ENCODE measurements at places on chromosomes 6 and 20.

DNA sequence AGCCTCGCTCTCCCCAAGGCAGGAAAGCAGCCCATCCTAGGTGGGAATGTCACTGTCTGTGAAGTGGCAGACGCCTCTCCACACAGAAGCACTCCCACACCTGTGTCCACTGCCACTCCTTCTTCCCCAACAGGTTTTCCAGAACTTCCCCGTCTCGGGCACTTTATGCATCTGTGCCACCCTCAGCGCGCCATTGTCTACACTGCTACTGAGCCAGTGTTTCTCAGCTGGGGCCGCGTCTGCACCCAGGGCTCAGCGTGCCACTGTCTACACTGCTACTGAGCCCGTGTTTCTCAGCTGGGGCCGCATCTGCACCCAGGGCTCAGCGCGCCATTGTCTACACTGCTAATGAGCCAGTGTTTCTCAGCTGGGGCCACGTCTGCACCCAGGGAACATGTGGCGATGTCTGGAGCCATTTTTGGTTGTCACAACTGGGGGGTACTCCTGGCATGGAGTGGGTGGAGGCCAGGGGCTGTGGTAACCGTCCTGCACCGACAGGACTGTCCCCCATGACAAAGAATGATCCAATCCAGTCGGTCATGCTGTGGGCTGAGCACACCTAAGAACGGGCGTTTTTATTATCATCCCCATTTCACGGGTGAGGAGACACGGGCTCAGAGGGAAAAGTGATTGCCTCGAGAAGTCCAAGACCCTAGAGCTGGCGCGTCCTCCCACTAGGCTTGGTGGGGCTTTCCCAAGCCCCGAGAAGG, 41.7 kb upstream of the ZBP1 start:
- no peak for DNase-seq

DNA sequence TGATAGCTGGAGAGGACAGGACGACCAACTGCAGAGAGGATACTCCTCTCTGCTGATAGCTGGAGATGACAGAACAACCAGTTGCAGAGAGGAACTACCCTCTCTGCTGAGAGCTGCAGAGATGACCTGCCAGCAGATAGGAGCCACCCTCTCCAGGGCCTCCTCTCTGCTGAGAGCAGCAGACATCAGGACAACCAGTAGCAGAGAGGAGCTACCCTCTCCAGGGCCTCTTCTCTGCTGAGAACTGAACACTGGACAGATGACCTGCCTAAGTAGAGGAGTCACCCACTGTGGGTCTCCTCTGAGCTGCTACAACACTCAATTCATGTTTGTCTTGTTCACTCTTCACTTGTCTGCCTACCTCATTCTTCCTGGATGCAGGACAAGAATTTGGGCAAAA, 27.3 kb upstream of the ZBTB24 start:
- DNase-seq, result no peak

GRCh38 chr6:121548131-121548530, 112.7 kb downstream of the GJA1 start:
- DNase-seq, result no peak

- no peak for DNase-seq
Measured at GRCh38 chr6:151186306-151186705, 53.5 kb upstream of the AKAP12 start.

GRCh38 chr20:45016089-45016671, 49.9 kb downstream of the STK4 start:
- DNase-seq, result no peak

- no peak for DNase-seq
Measured at GRCh38 chr6:39312912-39313525, 1.2 kb downstream of the KCNK17 start.

GRCh38 chr6:44658571-44658970, 271.1 kb downstream of the CDC5L start:
- no peak for DNase-seq

DNA sequence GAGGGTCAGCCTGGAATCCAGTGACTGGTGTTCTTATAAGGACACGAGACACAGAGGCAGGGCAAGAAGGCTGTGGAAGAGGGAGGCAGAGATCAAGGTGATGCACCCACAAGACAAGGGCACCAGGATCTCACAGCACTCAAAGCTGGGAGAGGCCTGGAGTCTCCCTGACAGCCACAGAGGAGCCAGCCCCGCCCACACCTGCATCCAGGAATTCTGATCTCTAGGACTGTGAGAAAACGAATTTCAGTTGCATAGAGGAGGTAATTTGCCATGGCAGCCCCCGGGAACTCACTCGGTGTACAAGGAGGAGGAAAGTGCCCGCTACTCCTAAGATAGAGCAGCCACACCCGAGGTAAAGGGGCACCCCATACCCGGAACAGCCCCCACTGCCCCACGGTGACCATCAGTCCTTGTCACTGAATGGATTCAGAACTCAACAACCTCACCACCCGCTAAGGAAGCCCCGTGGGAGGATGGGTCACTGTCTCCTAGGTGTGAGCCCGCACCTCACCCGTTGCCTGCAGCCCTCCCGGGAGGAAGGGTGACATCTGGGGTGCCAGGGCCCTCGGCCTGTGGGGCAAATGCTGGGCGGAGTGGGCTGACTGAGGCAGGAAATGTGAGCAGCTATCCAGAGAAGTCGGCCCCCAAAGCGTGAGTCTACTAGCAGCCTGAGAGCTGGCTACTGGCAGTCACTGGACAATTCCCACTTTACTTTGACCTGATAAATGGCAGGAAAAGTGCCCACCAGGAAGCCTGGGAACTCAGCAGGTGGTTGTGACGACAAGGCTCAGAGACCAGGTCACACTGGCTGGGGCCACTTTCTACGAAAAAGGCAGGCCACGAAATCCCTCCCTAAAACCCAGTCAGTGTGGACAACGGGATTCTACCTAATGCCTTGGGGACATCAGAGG, 22.4 kb downstream of the DLL1 start:
- no peak for DNase-seq

GRCh38 chr20:42836339-42836738, 353.4 kb downstream of the PTPRT start:
- DNase-seq, result no peak

DNA sequence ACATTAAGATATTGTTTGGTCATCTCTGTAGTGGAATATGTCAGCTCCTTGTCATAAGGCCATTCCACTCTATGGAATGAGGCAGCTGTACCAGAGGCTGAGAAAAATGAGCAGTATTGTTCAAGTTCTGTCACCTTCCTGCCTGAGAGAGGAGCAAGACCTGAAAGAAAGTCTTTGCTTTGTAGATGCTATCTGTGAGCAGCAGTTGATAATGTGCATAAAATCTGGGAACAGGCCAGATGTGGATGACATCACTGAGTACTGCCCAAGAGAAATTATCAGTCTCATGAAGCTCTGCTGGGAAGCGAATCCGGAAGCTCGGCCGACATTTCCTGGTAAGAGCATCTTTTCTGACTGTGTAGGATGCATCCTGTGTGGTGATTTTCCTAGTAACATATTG, 16.8 kb downstream of the RIPK1 start:
- no peak for DNase-seq

DNA sequence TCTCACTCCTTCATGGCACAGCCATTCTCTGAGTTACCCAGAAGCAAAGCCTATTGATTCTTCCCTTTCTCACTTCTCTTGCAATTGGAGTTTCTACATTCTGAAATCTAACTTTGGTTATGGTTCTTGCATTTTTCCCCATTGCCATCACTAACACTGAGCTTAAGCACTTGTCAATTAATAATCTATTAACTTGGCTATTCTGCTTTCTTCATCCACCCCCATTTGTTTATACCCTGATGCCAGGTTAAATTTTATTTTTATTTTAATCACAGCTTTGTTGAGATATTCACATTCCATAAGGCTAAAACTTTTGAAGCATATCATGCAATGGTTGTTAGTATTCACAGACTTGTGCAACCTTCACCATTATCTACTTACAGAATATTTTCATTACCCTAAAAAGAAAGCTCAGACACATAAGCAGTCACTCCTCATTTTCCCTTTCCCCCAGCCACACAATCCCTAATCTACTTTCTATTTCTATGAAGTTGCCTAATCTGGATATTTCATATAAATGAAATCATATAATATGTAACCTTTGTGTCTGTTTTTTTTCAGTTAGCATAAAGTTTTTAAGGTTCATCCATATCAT, 222.3 kb downstream of the UBE3D start:
- no peak for DNase-seq

GRCh38 chr6:25288518-25288917, 9.3 kb downstream of the CARMIL1 start:
- DNase-seq, result no peak

GRCh38 chr20:46652699-46653098, 1.4 kb upstream of the SLC13A3 start:
- DNase-seq, result no peak
